ENCODE measurements at places on chromosomes 13 and 19. TPM values are rescaled to one million over a fixed set of nuclear protein-coding genes. Genes with fewer than 3 reads are reported as not detected.

The NLRP9 gene
- not detected for total RNA-seq

The F10 gene
- 13.8 TPM for total RNA-seq

The NDUFA13 gene
- 68.0 TPM for total RNA-seq

The PDX1 gene
- total RNA-seq: not detected

The SIGLEC14 gene
- total RNA-seq: 1.9 TPM

The IZUMO4 gene
- 3.7 TPM for total RNA-seq

The IRGC gene
- not detected for total RNA-seq

The ZNF296 gene
- 0.31 TPM for total RNA-seq

The PRR19 gene
- 0.93 TPM for total RNA-seq

The PPP1R13L gene
- total RNA-seq: 20.0 TPM

The CLIP3 gene
- total RNA-seq: 3.3 TPM

The IGFL1 gene
- not detected for total RNA-seq

The SLC25A23 gene
- 28.7 TPM for total RNA-seq

The PGLYRP1 gene
- not detected for total RNA-seq

The ZNF100 gene
- total RNA-seq: 10.6 TPM

The NOVA2 gene
- 5.8 TPM for total RNA-seq

The MRPL57 gene
- 19.1 TPM for total RNA-seq

The WDR62 gene
- total RNA-seq: 0.72 TPM

The ONECUT3 gene
- not detected for total RNA-seq

The FAM83E gene
- 0.47 TPM for total RNA-seq

The BEST2 gene
- total RNA-seq: not detected

The ELSPBP1 gene
- total RNA-seq: not detected

The CBY2 gene
- not detected for total RNA-seq

The ZNF256 gene
- 3.6 TPM for total RNA-seq

The CADM4 gene
- total RNA-seq: 3.5 TPM

The TEX101 gene
- total RNA-seq: not detected

The TGFBR3L gene
- total RNA-seq: not detected

The APOC4 gene
- total RNA-seq: not detected

The SELENOV gene
- not detected for total RNA-seq

The ZNF222 gene
- total RNA-seq: 2.2 TPM

The FXYD1 gene
- total RNA-seq: 20.5 TPM

The SPACA4 gene
- not detected for total RNA-seq

The SLITRK5 gene
- total RNA-seq: 0.16 TPM

The S1PR2 gene
- 16.6 TPM for total RNA-seq

The GNG7 gene
- total RNA-seq: 1.9 TPM

The ADGRE2 gene
- 35.2 TPM for total RNA-seq

The S1PR5 gene
- 0.72 TPM for total RNA-seq

The GAPDHS gene
- not detected for total RNA-seq

The ODAD3 gene
- total RNA-seq: 0.46 TPM

The ZNF549 gene
- total RNA-seq: 2.4 TPM

The SOX1 gene
- not detected for total RNA-seq

The KLHL1 gene
- total RNA-seq: not detected

The PNMA8A gene
- total RNA-seq: 1.3 TPM

The PCP2 gene
- not detected for total RNA-seq

The SULT2B1 gene
- not detected for total RNA-seq

The YJEFN3 gene
- total RNA-seq: 0.84 TPM

The CKM gene
- not detected for total RNA-seq

The KLK7 gene
- total RNA-seq: 3.6 TPM

Data from omental fat pad (tissue), 4 donors.